ENCODE measurements at places on chromosomes 3 and 15. TPM values are rescaled to one million over a fixed set of nuclear protein-coding genes. Genes with fewer than 3 reads are reported as not detected.

ST8SIA2 gene
- total RNA-seq: not detected

MKRN2OS gene
- not detected for total RNA-seq

- DNase-seq: no peak
Measured at GRCh38 chr3:100006570-100007271, 107.6 kb downstream of the FILIP1L start.

DNA sequence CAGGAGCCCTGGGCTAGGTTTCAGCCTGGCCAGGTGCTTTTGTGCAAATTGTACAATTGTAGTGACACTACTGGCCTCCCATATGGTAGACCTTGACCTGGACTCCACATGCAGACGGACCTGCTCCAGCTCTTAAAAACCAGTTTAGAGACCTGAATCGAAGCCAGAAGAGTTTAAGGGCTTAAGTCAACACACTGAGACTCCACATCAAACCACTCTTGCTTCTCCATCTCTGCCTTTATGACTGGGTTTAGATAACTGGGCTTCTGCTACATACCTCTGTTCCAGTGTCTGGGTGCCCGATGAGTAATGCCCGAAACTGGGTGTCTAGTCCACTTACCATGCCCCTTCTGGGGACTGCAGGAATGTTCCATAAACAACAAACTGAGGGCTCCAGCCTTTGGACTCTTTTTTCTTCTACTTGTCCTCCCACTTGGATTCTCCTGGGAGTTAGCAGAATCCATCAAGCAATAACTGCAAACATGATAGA is 32.8 kb downstream of the TMEM212 start:
- DNase-seq: no peak

- no peak for DNase-seq
Measured at GRCh38 chr3:42300013-42300412, 34.0 kb upstream of the CCK start.

GRCh38 chr15:90143166-90143655 is 40.9 kb upstream of the IDH2 start:
- DNase-seq: peak; percentile 64

DNA sequence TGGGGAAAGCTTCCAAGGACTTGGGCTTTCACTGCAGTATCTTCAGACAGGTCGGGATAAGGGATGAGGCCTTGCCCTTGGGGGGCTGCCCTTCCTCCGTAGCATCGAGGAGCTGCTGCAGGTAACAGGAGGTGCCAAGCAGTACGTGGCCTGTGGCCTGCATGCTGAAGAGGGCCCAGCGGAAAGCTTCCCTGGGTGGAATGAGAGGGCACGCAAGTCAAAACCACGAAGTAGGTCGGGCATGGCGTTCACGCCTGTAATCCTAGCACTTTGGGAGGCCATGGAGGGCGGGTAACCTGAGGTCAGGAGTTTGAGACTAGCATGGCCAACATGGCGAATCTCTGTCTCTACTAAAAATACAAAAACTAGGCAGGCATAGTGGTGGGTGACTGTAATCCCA is 12.9 kb downstream of the CIDEC start:
- DNase-seq: no peak

- no peak for DNase-seq
Measured at GRCh38 chr3:154819491-154819890, 260.6 kb upstream of the MME start.

Measured in sciatic nerve (tissue), 2 donors.